OCI-LY7 (cell line): ENCODE measurements at places on chromosomes 3 and 15.

DNA sequence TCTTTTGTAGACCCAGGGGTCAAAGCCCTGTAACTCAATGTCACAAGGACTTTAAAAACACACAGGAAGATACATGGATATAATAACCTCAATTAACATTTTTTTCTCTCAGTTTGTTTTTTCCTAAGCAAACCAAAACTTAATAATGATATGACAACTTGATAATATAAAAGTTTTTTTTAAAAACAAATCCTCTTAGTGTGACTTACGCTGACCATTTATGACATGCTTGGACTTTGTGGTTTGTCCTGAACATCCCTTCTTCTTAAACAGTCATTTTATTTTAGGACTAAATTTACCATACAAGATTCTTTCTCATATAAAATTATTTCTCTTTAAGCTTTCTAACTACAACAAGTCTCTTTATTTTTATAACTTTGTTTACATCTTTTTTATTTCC, 25.4 kb upstream of the FAM3D start:
- DNase-seq = peak; percentile 59

DNA sequence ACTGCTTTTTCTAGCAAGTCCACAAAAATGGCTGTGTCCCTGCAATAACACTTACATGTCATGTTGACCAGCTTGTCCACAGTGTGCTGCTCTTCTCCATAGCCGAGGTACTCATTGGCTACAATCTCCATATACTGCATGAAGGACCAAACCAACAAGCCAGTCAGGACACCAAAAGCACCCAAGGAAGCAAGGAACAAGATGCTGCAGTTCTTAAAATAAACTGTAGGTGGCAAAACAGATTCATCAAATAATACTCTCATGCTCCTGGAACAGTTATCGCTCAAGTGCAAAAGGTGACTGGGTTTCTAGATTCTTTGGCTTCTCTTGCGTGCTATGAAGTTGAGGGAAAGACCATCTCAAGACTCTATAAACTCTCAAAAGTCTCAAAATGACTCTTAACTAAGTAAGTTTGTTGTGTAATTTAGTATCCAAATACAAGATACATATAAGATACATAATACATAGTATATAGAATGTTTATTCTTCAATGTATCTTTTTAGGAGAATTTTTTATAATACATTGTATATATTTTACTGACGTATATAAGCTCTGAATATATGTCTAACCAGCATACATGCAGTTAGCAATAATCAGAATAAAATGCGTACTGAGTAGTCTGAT, 57.0 kb downstream of the NEK10 start:
- peak; percentile 48 for DNase-seq

GRCh38 chr3:61030469-61031035, 220.7 kb downstream of the FHIT start:
- no peak for DNase-seq

DNA sequence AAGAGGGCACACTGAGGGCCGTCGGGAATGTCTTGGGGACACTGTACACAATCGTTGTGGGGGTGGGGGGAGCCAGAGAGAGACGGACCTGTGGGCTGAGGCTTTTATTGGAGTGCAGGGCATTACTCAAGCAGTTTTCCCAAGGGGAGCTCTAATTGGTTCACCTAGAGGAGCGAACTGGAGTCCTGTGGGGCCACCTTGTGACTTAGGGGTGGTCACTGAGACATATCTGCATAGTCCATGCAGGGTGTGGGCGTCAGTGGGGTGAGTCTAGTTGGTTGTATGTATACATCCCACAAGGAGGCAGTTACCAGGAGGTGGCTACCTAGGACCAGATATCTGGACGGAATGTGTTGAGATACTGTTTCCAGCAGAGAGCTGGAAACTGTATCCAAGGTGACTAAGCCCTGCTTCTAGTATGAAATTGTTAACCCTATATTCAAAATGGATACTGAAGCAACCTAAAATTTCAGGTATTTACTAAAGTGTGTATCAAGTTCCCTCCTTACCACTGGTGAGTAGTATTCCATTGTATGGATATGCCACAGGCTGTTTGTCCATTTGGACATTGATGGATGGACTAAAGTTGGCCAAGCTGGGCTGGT, 2.6 kb upstream of the PIGZ start:
- DNase-seq = peak; percentile 11

GRCh38 chr3:76065964-76066363, 280.6 kb upstream of the ZNF717 start:
- no peak for DNase-seq

- no peak for DNase-seq
Observed at GRCh38 chr15:100570735-100571313, 31.2 kb downstream of the LINS1 start.
